ENCODE measurements at places on chromosomes 11 and 22.

- DNase-seq = no peak
Measured at GRCh38 chr22:45879552-45879949, 97.4 kb downstream of the WNT7B start.

- DNase-seq = no peak
Measured at GRCh38 chr22:34851918-34852662, 213.9 kb upstream of the ISX start.

DNA sequence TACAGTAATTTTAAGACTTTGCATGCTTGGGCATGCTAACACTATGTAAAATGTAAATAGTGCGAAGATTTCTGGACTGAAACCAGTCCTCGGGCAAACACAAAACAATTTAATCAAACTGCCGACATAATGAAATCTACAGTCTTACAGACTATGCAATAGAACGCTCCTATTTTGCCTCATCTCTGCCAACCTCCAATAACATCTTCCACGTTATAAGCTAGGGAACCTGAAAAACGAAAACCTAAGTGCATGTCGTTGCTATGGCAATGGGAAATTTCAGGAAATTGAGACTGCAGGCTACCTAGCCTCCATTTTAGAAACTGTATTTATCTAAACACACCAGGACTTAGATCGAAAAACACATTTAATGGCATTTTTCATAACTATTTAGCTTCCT lies 1.1 kb downstream of the CSTF3 start:
- no peak for DNase-seq

GRCh38 chr22:39229688-39230260 lies 15.0 kb downstream of the PDGFB start:
- no peak for DNase-seq

DNA sequence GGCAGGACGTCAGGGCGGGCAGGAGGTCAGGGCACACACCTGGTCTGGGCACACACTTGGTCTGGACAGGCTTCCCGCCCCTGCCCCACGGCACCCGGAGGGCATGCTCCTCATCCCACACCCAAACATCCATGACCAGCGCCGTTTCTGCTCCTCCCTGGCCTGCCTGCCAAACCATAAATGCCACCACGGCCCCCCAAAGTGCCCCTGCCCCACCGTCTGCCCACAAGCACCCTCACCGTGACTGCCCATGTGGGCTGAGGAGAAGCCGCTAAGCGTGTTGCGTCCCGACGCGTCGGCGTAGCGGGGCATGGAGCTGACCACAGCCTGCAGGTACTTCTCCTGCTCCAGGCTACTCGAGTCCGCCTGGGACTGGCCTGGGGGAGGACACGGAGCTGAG lies 15.8 kb downstream of the SBF1 start:
- no peak for DNase-seq

DNA sequence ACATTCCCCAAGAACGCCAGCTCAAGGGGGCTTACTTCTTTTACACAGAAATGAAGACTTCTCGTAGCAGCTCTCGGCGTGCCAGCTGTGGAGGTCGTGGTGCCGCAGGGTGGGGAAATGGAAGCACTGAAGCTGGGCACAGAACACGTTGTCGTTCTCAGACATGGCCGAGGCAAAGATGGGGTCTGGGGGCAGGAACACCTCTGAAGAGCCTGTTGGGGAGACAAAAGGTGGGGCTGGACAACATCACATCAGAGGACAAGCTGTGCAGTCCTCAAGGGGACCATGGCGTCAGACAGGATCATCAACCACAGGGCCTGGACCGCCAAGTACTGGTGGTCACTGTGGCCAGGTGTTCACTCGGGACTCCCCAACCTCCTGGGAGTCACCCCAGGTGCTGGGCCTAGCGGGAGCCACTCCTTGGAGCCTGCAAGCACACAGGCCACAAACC lies 65.2 kb downstream of the DGCR2 start:
- DNase-seq = no peak

DNA sequence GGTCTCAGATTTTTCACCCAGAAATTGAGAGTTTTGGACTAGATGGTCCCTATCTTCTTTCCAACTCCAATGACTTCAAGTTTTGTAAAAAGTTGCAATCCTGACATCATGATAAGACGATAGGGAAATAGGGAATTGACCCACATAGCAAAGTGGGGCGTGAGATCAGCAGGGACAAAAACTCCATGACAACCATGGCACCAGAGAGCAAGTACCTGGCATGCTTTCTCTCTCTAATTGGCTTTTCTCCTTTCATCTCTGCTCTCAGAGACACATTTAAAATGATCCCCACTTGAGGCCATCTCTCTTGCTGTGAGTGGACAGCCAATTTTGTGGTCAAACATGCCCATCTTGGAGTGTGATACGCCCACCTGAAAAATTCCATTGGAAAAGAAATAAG lies at the start of gene OR5AN1:
OR5AN1 (plus strand) TSS at position 301 of the 400 bp plus-strand sequence. CDS start 5,564 bp downstream, outside the sequence.
- no peak for DNase-seq

GRCh38 chr11:61480261-61480993 lies 28.1 kb upstream of the LRRC10B start:
- DNase-seq = no peak

DNA sequence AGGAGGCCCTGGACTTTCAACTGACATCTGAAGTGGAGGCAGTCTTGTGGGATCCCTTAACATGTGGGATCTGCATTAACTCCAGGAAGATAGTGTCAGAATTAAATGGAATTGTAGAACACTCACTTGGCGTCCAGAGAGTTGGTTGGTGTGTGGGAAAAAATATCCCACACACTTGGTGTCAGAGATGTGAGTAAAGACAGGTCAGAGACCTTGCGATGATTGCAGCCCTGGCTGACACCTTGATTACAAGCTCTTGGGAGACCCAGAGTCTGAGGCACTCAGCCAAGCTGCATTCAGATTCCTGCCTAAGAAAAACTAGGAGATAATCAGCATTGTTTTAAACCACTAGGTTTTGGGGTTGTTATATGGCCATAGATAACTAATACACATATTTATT lies 7.2 kb upstream of the TPCN2 start:
- DNase-seq = no peak

- no peak for DNase-seq
Measured at GRCh38 chr22:36660931-36661330, 42.6 kb downstream of the CACNG2 start.

DNA sequence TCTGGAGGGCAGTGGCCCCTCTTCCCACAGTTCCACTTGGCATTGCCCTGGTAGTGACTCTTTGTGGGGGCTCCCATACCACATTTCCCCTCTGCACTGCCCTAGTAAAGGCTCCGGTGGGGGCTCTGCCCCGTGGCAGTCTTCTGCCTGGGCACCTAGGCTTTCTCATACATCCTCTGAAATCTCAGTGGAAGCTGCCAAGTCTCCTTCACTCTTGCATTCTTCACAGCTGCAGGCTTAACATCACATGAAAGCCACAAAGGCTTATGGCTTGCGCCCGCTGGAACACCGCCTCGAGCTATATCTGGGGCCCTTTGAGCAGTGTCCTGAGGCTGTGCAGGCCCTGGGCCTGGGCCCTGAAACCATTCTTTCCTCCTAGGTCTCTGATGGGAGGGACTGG lies 25.3 kb downstream of the PLEKHB1 start:
- no peak for DNase-seq

- DNase-seq = no peak
Measured at GRCh38 chr11:62372871-62373270, 35.6 kb downstream of the ASRGL1 start.

DNA sequence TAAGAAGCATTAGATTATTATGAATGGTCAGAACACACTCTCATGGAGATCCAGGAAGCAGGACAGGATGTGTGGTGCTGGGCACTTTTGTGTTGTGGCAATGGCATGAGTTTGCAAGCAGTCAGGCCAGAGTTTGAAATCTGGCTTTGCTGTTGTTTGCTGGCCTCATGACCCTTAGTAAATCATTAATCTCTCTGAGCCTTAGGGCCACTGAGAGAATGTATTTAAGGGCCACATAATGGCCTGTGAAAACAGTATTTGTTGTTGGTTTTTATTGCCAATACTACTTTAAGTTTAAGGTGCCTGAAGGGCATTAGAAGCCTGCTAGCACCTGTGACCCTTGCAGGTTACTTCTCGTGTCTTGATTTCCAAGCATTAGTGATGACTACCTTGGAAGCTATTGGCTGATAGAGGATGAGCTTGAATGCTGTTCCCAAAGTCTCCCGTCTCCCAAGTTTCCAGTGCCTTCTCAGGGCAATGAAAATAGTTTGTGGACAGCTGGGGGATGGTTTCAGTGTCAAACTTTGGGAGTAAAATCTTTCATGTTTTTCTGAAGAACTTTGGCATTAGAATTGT lies 24.6 kb downstream of the STIM1 start:
- DNase-seq = no peak

- DNase-seq = no peak
Measured at GRCh38 chr11:37504060-37504611, 906.1 kb upstream of the RAG2 start.

DNA sequence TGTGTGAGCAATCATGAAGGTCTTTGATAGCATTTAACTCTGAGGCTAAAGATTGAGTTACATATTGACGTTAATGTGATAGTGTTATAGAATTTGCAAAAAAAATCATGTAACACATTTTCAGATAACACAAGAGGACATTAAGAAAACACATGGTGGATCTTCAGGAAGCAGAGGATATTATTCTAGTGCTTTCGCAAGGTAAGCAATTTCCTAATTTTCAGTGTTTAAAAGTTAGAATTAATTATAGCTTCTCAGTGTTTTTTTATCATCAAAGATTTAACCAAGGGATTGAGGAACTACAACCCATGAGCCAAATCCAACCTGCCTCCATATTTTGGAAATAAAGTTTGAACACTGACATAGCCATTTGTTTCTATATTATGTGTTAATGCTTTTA lies 78.5 kb downstream of the DKK3 start:
- no peak for DNase-seq

- DNase-seq = no peak
Measured at GRCh38 chr11:6572215-6572614, 31.2 kb downstream of the RRP8 start.

DNA sequence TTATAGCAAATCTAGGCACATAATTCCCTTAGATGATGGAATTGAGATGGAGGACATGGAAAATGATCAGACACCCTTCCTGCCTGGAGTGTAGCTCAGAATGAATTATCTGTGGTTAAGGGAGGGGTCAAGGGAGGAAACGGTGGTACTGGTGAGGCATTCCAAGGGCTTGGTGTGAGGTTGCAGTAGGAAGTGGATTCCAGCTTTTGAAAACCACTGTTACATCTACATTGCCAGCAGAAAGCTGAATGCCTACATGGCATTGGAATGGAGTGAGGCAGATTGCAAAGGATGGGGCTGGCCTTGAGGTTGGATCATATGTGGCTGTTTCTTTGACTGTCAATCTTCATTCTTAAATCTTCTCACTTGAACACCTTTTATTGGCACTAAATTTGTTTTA lies 684.4 kb downstream of the NTM start:
- DNase-seq = no peak

Measured in activated T-cell treated with anti-CD3 and anti-CD28 coated beads for 1 hour (primary cell).